ENCODE measurements at places on chromosomes 3 and 15. TPM values are rescaled to one million over a fixed set of nuclear protein-coding genes. Genes with fewer than 3 reads are reported as not detected.

The TIMP4 gene
- total RNA-seq, result 12.2 TPM

The SCAANT1 gene
- total RNA-seq, result not detected

The CHRM5 gene
- total RNA-seq, result not detected

The IL12A gene
- total RNA-seq, result 7.4 TPM

Measured in articular chondrocyte of knee joint (primary cell).